ENCODE measurements at places on chromosomes 13 and 19.

DNA sequence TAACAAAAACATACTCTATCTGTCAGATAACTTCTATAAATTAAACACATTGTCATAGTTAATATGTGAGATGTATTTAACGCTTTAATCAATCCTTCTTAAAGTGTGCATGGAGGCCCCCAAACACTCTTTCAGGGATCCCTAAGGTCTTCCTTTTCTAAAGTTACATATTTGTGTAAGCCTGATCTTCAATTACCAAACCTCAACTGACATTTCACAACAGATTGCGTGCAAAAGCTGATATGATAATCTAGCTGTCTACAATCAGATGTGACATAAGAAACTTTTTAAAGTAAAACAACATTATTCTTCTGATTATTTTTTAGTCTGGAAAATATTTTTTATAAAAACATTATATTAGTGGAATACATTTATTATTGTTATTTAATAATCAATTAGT lies 1850.4 kb downstream of the OLFM4 start:
- no peak for DNase-seq

- no peak for DNase-seq
Measured at GRCh38 chr19:23474761-23475160, 79.5 kb upstream of the ZNF91 start.

GRCh38 chr13:43044720-43045301 lies 21.4 kb downstream of the DNAJC15 start:
- no peak for DNase-seq

- no peak for DNase-seq
Measured at GRCh38 chr13:110524541-110525257, 36.8 kb downstream of the RAB20 start.

DNA sequence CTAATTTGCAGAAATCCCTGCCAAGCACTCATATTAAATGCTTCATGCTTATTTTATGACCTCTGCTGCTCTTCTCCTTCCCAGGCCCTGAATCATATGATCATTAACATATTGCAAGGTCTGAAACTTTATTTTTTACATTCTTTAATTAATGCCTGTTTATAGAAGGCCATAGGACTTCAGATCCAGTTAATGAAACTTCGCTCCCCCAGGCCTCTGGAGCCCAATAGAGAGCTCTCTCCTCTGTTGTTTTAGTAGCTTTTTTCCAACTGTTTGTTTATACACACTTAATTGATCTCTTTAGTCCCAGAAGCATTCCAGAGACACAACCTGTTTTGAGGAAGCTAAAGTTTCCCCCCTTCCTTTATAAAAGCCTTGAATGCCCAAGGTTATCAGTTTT lies 68.3 kb downstream of the DACH1 start:
- no peak for DNase-seq

- DNase-seq = no peak
Measured at GRCh38 chr13:66314911-66315310, 915.2 kb downstream of the PCDH9 start.

DNA sequence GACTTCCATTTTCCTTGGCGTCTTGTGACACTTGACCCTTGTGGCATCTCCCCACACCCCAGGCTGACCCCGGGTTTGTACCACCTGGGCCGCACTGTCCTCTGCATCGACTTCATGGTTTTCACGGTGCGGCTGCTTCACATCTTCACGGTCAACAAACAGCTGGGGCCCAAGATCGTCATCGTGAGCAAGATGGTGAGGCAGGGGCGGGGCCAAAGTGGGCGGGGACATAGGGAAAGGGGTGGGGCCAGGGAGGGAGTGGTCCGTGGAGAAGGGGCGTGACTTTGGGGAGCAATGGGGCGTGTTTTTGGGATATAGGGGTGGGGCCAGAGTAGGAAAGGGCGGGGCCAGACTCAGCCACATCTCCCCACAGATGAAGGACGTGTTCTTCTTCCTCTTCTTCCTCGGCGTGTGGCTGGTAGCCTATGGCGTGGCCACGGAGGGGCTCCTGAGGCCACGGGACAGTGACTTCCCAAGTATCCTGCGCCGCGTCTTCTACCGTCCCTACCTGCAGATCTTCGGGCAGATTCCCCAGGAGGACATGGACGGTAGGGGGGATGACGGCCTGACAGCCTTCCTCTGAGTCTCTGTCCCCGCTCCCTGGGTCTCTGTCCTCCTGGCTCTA lies 42.8 kb downstream of the TRPM4 start:
- no peak for DNase-seq

DNA sequence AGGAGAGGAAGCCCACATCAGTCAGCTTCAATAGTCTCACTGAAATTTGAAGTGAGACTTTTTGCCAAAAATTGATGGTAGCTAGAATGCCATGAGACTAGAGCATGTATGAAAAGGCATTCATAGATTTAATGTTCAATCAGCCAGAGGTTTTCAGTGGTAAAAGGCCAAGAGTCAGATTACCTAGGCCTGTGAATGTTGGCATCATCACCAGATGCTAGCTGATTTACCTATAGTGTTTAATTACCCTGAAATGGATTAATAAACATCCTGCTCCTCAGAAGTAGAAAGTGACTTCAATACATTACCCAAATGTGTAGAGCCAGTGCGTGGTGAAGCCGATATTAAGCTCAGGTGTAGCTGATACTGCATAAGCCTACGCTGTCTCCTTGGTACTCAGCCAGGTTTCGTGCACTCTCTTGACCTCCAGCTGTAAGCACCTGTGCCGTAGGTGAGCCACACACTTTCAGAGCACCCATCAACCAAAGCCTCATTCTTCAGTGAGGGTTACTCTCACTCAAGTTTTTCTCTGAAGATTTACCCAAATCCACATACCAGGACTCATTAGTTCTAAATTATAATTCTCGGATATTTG lies 1140.3 kb upstream of the SLC10A2 start:
- DNase-seq = no peak
